ENCODE measurements at places on chromosomes 5 and 9. TPM values are rescaled to one million over a fixed set of nuclear protein-coding genes. Genes with fewer than 3 reads are reported as not detected.
A peak's percentile ranks its signal among the peaks of the same experiment; 100 is the strongest.

The TEX53 gene
- total RNA-seq, result not detected

The PCDHA10 gene
- total RNA-seq, result not detected

The TLX3 gene
- not detected for total RNA-seq

The S1PR3 gene
- not detected for total RNA-seq

The NUDT2 gene
- 18.9 TPM for total RNA-seq

The TICAM2 gene
- total RNA-seq, result 1.5 TPM

The RRAGA gene
- total RNA-seq, result 55.6 TPM

The IGFBPL1 gene
- total RNA-seq, result not detected

The PHF24 gene
- not detected for total RNA-seq

The NUTM2G gene
- total RNA-seq, result not detected

DNA sequence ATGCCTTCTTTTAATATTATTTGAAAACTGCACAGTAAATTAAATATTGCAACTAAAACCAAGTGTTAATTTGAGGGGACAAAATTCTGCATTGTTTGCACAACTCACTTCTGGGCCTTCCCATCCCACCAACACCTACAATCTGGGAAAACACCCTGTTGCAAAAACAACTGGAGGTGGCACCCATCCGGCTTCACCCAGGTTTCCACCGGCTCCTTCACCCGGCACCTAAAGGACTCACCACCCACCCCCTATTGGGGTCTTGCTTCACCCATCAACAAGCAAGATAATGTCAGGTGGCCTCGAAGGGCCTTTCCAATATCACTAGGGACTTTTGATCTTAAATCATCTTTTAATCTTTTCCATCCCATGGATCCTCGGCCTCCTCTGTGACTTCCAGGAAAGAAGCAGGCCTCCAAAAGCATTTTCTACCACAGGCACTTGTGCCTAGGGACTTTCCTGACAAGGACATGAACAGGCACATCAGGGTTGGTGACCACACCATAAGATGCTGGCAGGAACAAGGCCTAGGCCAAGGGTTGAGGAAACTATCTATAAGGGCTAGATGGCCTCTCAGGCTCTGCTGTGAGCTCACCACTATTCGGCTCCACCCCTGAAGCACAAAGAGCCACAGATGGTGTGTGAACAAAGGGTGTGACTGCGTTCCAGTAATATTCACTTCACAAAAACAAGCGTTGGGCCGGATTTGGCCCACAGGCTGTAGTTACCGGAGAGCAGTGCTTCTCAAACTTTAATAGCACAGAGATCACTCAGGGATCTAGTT, 205.1 kb downstream of the AUH start:
- peaks cover 30% of the 10 kb centered on the region for H3K4me1 ChIP-seq
- H3K36me3 ChIP-seq, result no peaks in the 10 kb centered on the region
- no peaks in the 10 kb centered on the region for H3K27me3 ChIP-seq
- no peak overlapping the region for H3K27ac ChIP-seq
- DNase-seq, result no peak
- no peak overlapping the region for H3K4me3 ChIP-seq

- no peaks in the 10 kb centered on the region for H3K27me3 ChIP-seq
- DNase-seq, result no peak
- no peaks in the 10 kb centered on the region for H3K36me3 ChIP-seq
- H3K27ac ChIP-seq, result peak overlapping the region; percentile 98
Observed at GRCh38 chr5:35810601-35811000, 46.1 kb upstream of the IL7R start.

DNA sequence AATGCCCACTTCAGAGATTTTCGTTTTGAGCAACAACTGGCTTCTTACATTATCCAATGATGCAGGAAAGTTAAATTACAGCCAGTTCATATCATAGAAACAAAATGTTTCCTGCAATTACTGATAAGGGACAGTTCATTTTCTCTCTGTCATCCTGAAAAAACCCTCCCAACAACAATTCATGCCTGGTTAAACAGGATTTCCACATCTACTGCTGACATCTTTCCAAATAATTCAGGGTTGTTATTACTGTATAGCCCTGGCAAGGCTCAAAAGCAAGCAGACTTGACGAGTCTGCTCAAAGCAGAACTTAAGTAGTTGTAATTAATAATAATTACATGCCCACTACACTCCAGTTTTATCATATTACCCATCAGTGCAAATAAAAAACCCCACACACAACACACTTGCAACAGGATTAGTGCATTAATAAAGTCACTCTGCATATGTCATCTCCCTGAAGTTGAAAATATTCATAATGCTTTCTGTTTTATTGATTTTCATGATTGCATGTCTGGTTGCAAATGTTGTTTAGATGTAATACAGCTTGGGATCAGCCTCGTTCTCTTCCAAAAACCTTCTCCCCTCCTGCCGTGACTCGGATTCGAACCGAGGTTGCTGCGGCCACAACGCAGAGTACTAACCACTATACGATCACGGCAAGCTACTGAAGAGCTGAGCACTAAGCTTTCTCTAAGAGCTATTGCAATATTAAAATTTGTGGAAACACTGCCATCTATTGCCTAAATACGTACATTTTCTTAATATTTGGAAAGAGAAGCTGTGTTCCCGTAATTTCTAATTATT, 119.6 kb upstream of the NFIB start:
- H3K27me3 ChIP-seq, result peaks cover 39% of the 10 kb centered on the region
- H3K27ac ChIP-seq, result no peak overlapping the region
- H3K4me1 ChIP-seq, result no peaks in the 10 kb centered on the region
- H3K36me3 ChIP-seq, result no peaks in the 10 kb centered on the region
- DNase-seq, result no peak
- no peak overlapping the region for H3K4me3 ChIP-seq

GRCh38 chr9:70749066-70749465, 334.6 kb upstream of the KLF9 start:
- no peak overlapping the region for H3K27ac ChIP-seq
- peaks cover 31% of the 10 kb centered on the region for H3K27me3 ChIP-seq
- no peak overlapping the region for H3K4me3 ChIP-seq
- no peak for DNase-seq
- no peaks in the 10 kb centered on the region for H3K36me3 ChIP-seq

DNA sequence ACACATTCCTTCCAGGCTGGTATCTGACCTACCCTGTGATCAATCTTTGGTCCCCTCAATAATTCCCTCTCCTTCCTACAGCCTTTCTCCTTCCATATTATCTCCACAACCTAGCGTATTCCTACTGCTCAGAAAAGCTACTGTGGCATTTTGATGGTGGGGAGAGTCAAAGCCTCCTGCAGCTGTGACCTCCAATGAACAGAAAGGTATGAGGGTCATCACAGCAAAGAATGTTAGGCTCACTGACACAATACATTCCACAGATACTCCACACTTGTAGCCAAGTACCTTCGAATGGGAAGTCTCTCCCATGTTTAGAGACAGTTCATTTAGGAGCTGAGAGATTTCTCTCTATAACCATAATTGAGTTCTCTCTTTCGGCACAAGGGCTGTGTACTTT, 5.9 kb downstream of the FBN2 start:
- H3K27me3 ChIP-seq, result peaks cover 26% of the 10 kb centered on the region
- H3K4me3 ChIP-seq, result no peak overlapping the region
- DNase-seq, result no peak
- peaks cover 2% of the 10 kb centered on the region for H3K4me1 ChIP-seq
- H3K36me3 ChIP-seq, result no peaks in the 10 kb centered on the region

- peaks cover 10% of the 10 kb centered on the region for H3K27me3 ChIP-seq
- DNase-seq, result no peak
- H3K4me3 ChIP-seq, result no peak overlapping the region
- peaks cover 10% of the 10 kb centered on the region for H3K4me1 ChIP-seq
Observed at GRCh38 chr5:109654455-109654854, 35.3 kb upstream of the MAN2A1 start.

GRCh38 chr5:50575740-50576139, 90.7 kb upstream of the PARP8 start:
- H3K4me1 ChIP-seq, result peaks cover 31% of the 10 kb centered on the region
- no peak overlapping the region for H3K27ac ChIP-seq
- peak overlapping the region; percentile 41 for H3K4me3 ChIP-seq
- peaks cover 4% of the 10 kb centered on the region for H3K36me3 ChIP-seq
- H3K27me3 ChIP-seq, result no peaks in the 10 kb centered on the region
- DNase-seq, result no peak

DNA sequence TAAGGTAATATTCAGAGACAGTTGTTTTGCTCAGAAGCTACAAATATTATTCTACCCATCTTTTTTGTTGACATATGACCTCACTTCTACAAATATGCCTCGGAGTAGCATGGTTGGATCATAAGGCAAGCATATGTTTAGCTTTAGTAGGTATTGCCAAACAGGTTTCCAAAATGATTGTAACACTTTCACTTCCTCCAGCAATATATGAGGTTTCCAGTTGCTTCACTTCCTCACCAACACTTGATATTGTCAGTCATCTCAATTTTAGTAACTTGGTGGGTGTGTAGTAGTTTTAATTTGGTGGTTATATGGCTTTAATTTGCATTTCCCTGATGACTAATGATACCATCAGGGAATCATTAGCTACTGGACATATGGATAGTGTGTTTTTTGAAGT, 46.7 kb downstream of the TNFSF8 start:
- H3K4me3 ChIP-seq, result no peak overlapping the region
- peaks cover 8% of the 10 kb centered on the region for H3K4me1 ChIP-seq
- H3K27ac ChIP-seq, result no peak overlapping the region
- H3K36me3 ChIP-seq, result peaks cover 4% of the 10 kb centered on the region
- DNase-seq, result no peak
- no peaks in the 10 kb centered on the region for H3K27me3 ChIP-seq

DNA sequence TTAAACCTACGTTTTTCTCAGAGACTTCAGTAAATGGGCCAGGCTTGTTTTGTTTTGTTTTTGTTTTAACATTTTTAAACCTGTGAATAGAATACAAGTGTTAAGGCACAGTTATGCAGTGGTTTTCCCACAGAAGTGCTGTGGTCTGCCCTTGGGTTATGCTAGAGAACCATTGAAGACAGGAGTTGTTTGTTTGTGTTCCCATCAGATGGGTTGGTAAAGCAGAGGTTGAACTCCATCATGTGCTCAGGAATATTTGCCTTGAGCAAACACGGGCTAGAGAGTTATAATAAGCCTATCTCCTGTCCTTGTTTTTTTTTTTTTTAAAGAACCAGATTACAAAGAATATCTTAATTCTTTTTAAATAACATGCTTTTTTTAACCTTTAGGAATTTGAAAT, 28.5 kb downstream of the RHOBTB3 start:
- H3K36me3 ChIP-seq, result no peaks in the 10 kb centered on the region
- peaks cover 43% of the 10 kb centered on the region for H3K4me1 ChIP-seq
- H3K27me3 ChIP-seq, result no peaks in the 10 kb centered on the region
- H3K27ac ChIP-seq, result peak overlapping the region; percentile 90
- H3K4me3 ChIP-seq, result peak overlapping the region; percentile 8

GRCh38 chr9:114203410-114204140, 48.2 kb downstream of the COL27A1 start:
- no peaks in the 10 kb centered on the region for H3K36me3 ChIP-seq
- no peak overlapping the region for H3K27ac ChIP-seq
- H3K4me3 ChIP-seq, result no peak overlapping the region
- H3K27me3 ChIP-seq, result no peaks in the 10 kb centered on the region

DNA sequence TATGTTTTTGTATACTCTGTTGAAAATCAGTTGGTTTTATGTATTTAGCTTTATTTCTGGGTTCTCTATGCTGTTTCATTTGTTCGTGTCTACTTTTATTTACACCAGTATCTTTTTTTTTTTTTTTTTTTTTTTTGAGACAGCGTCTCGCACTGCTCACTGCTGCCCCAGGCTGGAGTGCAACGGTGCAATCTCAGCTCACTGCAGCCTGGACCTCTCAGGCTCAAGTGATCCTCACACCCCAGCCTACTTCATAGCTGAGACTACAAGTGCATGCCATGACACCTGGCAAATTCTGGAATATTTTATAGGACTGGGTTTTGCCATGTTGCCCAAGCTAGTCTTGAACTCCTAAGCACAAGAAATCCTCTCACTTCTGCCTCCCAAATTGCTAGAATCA, 869.4 kb upstream of the CDH6 start:
- no peak for DNase-seq
- H3K36me3 ChIP-seq, result no peaks in the 10 kb centered on the region
- no peak overlapping the region for H3K4me3 ChIP-seq
- H3K4me1 ChIP-seq, result no peaks in the 10 kb centered on the region
- no peak overlapping the region for H3K27ac ChIP-seq
